Peyer's patch (tissue), 4 donors: ENCODE measurements at places on chromosomes 6 and 20. TPM values are rescaled to one million over a fixed set of nuclear protein-coding genes. Genes with fewer than 3 reads are reported as not detected.

RPL7L1 gene
- total RNA-seq = 52.8 TPM

GRCh38 chr6:19731282-19731681 lies 105.9 kb upstream of the ID4 start:
- DNase-seq = no peak
- H3K36me3 ChIP-seq = no peaks in the 10 kb centered on the region
- no peak overlapping the region for H3K4me3 ChIP-seq
- no peaks in the 10 kb centered on the region for H3K27me3 ChIP-seq
- H3K27ac ChIP-seq = no peak overlapping the region
- no peaks in the 10 kb centered on the region for H3K4me1 ChIP-seq

DNA sequence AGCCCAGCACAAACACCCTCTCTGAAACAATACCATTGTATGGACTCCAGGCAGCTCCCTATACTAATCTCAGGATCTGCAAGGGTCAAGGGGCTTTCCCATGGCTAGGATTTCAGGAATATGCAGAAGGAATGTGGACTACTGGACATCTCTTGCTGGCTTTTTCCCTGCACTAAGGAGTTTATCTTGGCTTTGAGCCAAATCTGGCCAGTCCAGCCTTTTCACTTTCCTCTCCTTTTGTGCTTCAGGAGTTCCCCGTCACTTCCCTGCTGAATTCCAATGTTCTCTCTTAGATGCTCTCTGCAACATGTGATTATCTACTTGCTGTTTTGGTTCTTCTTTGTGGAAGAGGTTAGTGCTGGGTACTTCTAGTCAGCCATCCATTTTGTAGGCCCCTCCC lies 568.2 kb downstream of the HDGFL1 start:
- no peaks in the 10 kb centered on the region for H3K4me1 ChIP-seq
- H3K4me3 ChIP-seq = no peak overlapping the region
- H3K27ac ChIP-seq = no peak overlapping the region
- H3K27me3 ChIP-seq = no peaks in the 10 kb centered on the region

DNA sequence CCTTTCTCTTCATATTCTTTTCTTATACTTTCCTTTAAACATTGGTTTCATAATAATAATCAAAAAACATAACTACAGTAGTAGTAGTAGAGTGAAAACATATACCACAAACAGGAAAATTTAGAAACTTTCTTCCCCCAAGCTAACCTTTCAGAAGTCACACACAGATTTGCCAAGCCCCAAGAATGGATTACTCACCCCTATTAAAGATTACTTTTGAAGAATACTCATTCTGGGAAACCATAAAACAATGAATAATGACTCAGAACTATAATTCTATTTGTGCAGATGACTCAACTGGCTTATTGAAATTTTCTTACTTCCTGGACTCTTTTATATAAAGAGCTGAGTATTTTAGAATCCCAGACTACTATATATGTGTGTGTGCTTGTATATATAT lies 119.4 kb upstream of the GJE1 start:
- no peak overlapping the region for H3K27ac ChIP-seq
- no peak for DNase-seq
- H3K27me3 ChIP-seq = no peaks in the 10 kb centered on the region
- no peaks in the 10 kb centered on the region for H3K4me1 ChIP-seq

DNA sequence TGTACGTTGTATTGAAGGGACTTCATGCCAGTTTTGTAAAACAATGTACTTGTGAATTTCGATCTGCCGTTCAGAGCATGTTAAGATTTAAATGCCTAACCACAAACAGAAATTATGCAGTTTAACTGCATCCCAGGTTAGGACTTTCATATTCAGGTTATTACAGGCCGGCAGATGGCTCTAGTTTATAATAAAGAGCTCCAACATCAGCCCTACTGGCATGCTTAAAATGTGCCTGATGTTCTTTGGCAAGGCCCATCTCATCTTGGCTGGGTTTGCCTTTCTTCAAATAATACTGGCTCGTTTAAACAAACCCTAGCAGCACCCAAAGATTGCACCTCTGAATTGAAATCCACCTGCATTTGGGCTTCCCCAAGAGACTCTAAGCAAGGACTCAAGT lies 169.3 kb upstream of the RIN2 start:
- no peak overlapping the region for H3K4me3 ChIP-seq
- no peaks in the 10 kb centered on the region for H3K36me3 ChIP-seq
- H3K27ac ChIP-seq = no peak overlapping the region
- no peak for DNase-seq
- H3K4me1 ChIP-seq = no peaks in the 10 kb centered on the region

GRCh38 chr6:31834367-31835250 lies 7.1 kb downstream of the HSPA1B start:
- peaks cover 7% of the 10 kb centered on the region for H3K4me1 ChIP-seq
- H3K4me3 ChIP-seq = peak overlapping the region; percentile 84
- H3K36me3 ChIP-seq = peaks cover 26% of the 10 kb centered on the region
- DNase-seq = peak; percentile 90

DNA sequence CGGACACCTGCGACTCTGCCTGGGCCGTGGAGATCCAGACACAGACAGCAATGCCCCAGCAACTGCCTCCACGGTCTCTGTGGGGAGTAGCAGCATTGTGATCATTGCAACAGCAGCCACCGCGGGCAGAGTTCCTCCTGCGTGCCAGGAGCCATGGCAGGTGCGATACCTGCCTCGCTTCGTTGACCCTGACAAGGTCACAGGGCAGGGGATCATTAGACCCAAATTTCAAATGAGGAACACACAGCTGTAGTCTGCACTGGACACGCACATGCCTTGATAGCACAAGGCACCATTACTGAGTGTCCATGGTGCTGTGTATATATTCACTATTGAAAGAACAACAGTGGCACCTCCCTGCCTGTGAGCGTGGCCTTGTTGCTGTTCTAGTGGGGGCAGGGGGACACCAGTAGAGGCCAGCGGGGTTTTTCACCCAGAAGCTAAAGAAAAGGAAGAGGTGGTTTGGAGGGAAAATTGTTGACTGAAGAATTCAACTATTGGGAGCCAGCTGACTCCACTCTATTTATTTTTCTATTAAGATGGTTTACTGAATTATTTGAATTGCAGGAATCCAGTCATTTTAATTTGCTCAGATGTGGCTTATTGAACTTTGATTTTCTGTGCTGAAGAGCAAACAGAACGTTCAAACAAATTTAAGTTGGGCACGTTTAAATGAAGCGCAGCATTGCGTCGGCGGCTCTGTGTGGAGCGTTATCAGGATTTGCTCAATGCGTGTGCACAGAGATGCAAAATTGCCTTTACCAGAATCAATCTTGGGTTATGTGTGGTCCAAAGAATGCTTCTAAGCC lies 60.2 kb upstream of the RPS6KA2 start:
- H3K27ac ChIP-seq = no peak overlapping the region
- no peaks in the 10 kb centered on the region for H3K36me3 ChIP-seq
- no peaks in the 10 kb centered on the region for H3K4me1 ChIP-seq

- H3K27ac ChIP-seq = no peak overlapping the region
- H3K4me1 ChIP-seq = no peaks in the 10 kb centered on the region
- H3K4me3 ChIP-seq = no peak overlapping the region
- H3K36me3 ChIP-seq = no peaks in the 10 kb centered on the region
- DNase-seq = no peak
- no peaks in the 10 kb centered on the region for H3K27me3 ChIP-seq
Measured at GRCh38 chr6:108822401-108822800, 25.8 kb upstream of the ARMC2 start.

- no peak for DNase-seq
- H3K4me3 ChIP-seq = no peak overlapping the region
- no peaks in the 10 kb centered on the region for H3K4me1 ChIP-seq
- no peaks in the 10 kb centered on the region for H3K36me3 ChIP-seq
Measured at GRCh38 chr20:42113236-42113635, 495.1 kb upstream of the CHD6 start.

DNA sequence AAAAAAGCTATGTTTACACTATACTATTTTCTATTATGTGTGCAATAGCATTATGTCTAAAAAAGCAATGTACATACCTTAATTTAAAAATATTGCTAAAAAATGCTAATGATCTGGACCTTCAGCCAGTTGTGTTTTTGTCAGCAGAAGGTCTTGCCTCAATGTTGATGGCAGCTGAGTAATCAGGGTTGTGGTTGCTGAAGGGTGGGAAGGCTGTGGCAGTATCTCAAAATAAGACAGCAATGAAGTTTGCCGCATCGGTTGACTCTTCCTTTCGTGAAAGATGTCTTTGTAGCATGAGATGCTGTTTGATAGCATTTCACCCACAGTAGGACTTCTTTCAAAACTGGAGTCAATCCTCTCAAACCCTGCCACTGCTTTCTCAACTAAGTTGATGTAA lies 134.7 kb upstream of the CDYL start:
- no peak for DNase-seq
- H3K4me3 ChIP-seq = no peak overlapping the region
- H3K27ac ChIP-seq = no peak overlapping the region
- no peaks in the 10 kb centered on the region for H3K27me3 ChIP-seq

- H3K4me3 ChIP-seq = no peak overlapping the region
- no peaks in the 10 kb centered on the region for H3K4me1 ChIP-seq
- no peak overlapping the region for H3K27ac ChIP-seq
- DNase-seq = no peak
Measured at GRCh38 chr20:2416541-2417212, 36.0 kb downstream of the TGM6 start.

GRCh38 chr6:37218511-37218910 lies 39.1 kb upstream of the TBC1D22B start:
- H3K27ac ChIP-seq = no peak overlapping the region
- H3K27me3 ChIP-seq = no peaks in the 10 kb centered on the region
- no peak for DNase-seq
- no peaks in the 10 kb centered on the region for H3K36me3 ChIP-seq
- no peak overlapping the region for H3K4me3 ChIP-seq

CTCFL gene
- not detected for total RNA-seq

- no peaks in the 10 kb centered on the region for H3K4me1 ChIP-seq
- no peak overlapping the region for H3K27ac ChIP-seq
- no peaks in the 10 kb centered on the region for H3K27me3 ChIP-seq
- DNase-seq = no peak
Measured at GRCh38 chr6:146985111-146985510, 219.1 kb upstream of the STXBP5 start.

GRCh38 chr6:39765508-39766065 lies 26.6 kb upstream of the DAAM2 start:
- no peak overlapping the region for H3K4me3 ChIP-seq
- H3K4me1 ChIP-seq = no peaks in the 10 kb centered on the region
- H3K36me3 ChIP-seq = no peaks in the 10 kb centered on the region
- no peak for DNase-seq
- H3K27me3 ChIP-seq = no peaks in the 10 kb centered on the region

DNA sequence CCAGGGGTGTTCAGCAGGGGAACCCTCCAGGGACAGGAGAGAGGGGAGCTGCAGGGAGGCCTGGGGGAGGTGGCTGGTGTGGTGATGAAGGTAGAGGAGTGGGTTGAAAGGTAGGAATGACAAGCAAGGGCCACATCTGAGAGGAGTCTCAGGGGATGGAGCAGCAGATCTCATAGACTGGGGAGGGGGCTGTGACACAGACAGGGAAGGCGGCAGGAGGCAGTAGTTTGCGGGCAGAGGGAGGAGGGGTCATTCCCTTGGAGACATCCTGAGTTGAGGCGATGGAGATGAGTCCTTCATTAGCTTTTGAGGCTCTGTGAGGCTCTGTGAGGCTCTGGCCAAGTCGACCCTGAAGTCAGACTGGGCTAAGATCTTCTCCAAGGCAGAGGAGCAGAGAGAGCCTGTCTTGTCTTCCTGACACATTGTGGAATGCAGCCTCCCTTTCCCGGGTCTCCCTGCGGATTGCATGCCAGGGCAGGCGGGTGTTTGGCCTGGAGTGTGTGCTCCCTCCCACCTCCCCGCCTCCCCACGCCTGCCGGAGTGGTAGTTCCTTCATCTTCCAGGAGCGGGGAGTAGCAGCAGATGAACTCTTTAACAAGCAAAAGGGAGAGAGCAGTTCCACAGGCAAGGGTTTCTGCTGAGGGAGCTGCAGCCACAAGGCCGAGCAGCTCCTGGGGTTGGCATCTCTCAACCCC lies 34.3 kb upstream of the MLN start:
- no peaks in the 10 kb centered on the region for H3K27me3 ChIP-seq
- H3K27ac ChIP-seq = no peak overlapping the region
- H3K4me3 ChIP-seq = no peak overlapping the region
- no peaks in the 10 kb centered on the region for H3K36me3 ChIP-seq
- DNase-seq = no peak

GRCh38 chr20:44011251-44011940 lies 96.7 kb downstream of the TOX2 start:
- peak; percentile 38 for DNase-seq
- H3K4me3 ChIP-seq = no peak overlapping the region
- H3K27me3 ChIP-seq = no peaks in the 10 kb centered on the region
- no peak overlapping the region for H3K27ac ChIP-seq

DNA sequence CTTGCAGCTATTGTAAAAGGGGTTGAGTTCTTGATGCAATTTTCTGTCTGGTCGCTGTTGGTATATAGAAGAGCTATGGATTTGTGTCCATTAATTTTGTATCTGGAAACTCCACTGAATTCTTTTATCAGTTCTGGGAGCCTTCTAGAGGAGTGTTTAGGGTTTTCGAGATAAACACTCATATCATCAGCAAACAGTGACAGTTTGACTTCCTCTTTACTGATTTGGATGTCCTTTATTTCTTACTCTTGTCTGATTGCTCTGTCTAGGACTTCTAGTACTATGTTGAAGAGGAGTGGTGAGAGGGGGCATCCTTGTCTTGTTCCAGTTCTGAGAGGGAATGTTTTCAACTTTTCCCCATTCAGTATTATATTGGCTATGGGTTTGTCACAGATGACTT lies 120.8 kb upstream of the SSTR4 start:
- DNase-seq = no peak
- no peak overlapping the region for H3K27ac ChIP-seq
- H3K4me3 ChIP-seq = no peak overlapping the region
- no peaks in the 10 kb centered on the region for H3K27me3 ChIP-seq

CLVS2 gene
- total RNA-seq = 0.09 TPM

- H3K4me1 ChIP-seq = peaks cover 6% of the 10 kb centered on the region
- no peaks in the 10 kb centered on the region for H3K36me3 ChIP-seq
- H3K27ac ChIP-seq = peak overlapping the region; percentile 71
- H3K27me3 ChIP-seq = no peaks in the 10 kb centered on the region
- peak; percentile 58 for DNase-seq
Measured at GRCh38 chr20:39676857-39677391, 714.8 kb downstream of the DHX35 start.

NR2E1 gene
- not detected for total RNA-seq

DNA sequence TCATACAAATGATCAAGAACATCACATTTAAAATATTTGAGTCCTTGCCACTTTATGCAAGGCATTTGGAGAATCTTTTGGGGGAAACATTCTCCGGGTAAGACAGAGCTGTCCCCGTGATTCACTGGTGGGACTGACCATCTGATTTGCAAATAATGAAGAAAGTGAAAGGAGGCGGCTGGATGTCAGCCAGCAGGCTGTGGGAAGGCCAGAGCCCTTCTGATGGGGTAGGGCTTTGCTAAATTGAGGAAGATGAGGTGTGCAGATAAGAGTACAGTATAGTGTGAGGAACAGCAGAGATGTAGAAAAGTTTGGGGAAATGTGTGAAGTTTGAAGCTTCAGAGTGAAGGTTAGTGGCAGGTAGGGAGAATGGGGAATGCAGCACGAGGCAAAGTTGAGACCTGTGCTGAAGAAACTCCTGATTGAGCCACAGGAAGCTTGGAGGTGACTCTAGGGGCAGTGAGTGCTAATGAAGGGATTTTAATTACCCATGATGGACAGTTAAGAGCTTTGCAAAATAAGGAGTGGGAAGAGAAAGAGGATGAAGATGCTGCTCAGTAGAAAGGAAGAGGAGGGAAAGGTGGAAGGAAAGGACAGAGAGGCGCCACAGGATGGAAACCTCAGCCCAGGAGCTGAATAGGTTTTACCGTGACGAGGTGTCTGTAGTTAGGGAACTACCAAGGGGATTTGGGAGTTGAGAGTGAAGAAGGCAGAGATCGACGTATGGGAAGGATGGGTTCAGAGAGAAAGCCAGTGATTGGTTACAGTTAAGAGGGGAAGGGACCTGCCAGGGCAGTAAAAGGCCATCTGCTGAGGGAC lies 68.7 kb downstream of the SNX9 start:
- H3K36me3 ChIP-seq = no peaks in the 10 kb centered on the region
- DNase-seq = no peak
- H3K4me1 ChIP-seq = no peaks in the 10 kb centered on the region
- no peaks in the 10 kb centered on the region for H3K27me3 ChIP-seq
